ENCODE measurements at places on chromosomes 11 and 22.

DNA sequence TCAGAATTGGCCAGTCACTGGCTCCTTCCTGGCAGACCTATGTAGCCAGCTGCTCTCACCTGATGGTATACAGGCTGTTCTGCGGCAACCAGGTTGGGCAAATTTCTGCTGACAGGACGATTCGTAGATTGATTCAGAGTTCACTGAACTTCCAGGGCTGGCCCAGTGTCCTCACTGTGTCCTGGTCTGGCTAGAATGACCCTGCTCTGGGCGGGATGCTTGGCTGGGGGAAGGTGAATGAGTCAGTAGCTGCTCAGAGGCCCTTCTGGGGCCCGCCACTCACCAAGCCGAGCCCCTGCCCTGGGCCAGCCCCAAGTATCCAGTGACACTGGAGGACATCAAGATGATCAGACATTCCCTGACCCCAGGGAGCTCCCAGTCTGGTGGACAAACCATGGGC, 62.9 kb upstream of the WNT11 start:
- no peak for DNase-seq

DNA sequence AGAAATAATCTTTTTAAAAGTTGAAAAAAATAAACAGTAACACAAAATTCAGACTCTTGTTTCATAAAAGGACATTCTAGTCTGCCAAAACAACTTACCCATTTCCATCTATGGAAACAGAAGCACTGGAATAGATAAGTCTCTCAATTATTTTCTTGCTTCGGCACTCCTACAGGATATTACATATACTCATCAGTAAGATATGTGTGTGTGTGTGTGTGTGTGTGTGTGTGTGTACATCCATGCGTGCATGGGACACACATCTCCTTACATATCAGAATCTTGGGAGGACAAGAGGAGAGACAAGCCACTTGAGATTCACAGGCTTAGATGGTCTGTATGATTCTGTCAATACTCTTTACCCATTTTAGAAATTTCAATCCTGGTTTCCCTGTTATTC, 144.6 kb downstream of the ATG16L2 start:
- peak; percentile 61 for DNase-seq

- no peak for DNase-seq
Measured at GRCh38 chr11:75056814-75057213, 39.9 kb downstream of the OR2AT4 start.

DNA sequence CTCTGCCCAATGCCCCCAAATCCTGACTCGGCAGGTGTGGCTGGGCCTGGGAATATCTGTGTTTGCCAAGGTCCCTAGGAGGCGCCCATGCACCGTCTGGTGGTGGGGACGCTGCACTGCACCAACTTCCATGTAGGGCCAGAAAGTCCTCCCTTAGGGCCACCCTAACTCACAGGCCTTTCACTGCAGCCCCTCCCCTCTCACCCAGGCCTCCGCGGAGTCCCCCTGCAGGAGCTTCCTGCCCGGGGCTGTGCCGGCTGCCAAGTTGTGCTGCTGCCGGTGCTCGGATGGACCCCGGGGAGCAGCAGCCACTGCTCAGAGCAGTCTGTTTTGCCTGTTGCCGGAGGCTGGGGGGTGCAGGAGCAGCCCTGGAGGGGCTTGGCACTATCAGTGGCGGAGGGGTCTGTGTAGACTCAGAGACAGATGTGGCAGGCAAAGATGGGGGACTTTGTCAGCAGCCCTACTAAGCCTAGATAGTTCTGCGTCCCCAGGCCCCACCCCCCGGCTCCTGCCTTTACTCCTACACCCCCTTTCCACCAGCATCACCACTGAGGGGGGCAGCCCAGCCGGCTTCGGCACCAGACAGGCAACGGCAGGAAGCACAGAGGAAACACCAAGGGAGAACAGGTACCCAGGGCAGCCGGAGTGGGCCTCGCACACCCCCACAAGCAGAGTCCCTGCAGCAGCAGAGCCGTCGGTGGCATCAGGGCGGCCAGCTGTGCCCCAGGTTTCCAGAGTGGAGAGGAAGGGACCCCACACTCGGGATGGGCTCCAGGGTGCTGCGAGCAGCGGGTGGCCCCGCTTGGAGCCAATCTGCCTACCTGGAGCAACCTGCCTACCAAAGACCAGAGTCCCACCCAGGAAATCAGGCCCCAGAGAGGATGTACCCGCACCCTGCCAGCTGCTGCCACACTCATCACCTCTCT, 124.3 kb downstream of the TRIM29 start:
- peak; percentile 19 for DNase-seq

DNA sequence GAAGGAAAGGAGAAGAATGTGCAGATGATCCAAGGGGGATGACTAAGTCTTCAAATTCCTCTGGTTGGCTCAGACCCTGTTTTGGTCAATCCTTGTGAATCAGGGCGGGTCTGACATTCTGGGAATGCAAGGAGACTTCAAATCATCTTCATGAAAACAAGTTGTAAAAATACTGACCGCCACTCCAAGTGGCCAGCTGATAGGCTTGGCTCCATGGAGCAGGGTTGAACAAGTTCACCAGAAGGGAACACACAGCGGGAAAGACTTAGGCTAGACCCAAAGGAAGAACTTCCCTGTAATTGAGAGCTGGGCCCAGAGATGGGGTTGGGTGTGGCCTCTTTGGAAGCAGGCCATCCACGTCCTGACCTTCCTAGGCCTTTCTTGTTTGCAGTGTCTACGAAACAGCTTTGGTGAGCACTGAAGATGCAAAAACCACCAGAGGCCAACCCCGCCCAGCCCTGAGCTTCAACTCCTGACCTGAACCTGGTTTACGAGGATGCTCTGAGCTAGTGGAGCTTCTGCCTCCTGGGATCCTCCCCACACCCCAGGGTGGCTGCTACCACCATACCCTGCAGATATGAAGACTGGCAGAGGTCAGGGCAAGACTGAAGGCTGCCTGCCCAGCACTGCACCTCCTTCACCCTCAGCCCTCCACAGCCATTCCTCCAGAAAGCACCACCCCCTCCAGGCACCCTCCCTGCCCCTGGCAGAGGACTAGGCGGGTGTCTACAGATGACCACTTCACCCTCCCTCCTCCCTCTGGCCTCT, 26.1 kb downstream of the GDPD5 start:
- peak; percentile 97 for DNase-seq

- DNase-seq = peak; percentile 44
Measured at GRCh38 chr11:6568191-6568918, 35.1 kb downstream of the RRP8 start.

- DNase-seq = peak; percentile 72
Measured at GRCh38 chr11:8567602-8568198, 26.3 kb downstream of the STK33 start.

DNA sequence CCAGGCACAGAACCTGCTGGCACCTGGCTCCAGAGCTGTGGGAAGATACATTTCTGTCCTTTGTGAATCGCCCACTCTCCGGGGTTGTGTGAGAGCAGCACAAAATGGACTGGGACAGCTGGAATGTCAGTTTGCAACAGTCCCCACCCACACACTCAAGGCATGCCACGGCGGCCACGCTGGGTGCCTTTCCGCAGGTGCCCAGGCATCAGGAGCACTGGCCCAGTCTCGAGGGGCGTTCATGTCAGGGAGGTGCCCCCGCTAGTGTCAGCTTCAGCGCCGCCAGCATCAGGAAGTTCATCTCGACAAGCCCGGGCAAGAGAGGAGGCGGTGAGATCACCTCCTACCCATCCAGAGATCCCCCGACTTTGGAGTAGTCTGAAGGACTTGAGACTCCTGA, 2.1 kb downstream of the TP53AIP1 start:
- no peak for DNase-seq

DNA sequence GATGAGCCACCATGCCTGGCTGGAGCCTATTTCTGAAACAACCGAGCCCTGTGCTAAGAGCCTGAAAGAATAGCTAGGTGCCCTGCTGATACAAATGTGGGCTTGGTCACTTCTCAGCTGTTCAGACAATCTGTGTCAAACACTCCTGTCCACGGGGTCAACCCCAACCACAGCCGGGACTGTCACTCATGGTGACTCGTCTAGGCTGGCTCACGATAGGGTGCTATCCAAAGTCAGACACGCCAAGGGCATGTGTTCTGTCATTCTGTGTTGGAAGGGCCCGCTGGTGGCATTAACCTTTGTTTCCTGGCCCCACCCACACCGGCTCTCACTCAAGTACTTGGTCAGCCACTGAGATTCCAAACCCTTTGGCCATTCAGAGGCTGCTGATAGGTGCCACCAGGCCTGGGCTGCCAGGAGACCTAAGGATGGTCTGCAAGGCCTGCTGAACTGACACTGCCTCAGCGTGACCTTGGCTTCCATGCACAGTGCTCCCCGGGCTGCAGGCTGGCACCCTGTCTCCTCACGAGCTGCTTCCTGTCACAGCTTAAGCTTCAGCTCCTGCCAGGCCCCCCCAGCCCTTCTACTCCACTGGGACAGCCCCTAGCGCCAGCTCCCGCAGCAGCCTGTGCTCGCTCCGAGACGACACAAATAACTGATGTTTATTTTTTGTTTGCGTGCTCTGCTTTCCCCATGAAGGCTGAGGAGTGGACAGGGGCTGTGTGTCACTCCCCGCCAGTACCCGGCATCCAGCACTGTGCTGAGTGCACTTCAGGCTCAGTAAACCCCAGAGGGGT, 14.2 kb upstream of the CDC42BPG start:
- DNase-seq = no peak

- DNase-seq = no peak
Measured at GRCh38 chr22:18966748-18967147, 30.7 kb upstream of the PRODH start.

DNA sequence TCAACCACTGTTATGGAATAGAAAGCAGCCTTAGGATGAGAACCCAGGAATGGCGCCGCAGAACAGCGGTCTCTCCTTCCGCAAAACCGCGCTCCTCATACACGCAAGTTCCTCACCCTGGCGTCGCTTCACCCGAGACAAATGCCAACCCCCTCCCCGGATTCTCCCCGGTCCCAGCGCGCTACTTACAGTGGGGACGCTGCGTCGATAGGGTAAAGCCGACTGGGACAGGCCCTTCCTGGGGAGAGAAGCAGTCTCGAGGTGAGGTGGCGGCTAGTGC, 287 bp downstream of the RPS13 start:
- no peak for DNase-seq

DNA sequence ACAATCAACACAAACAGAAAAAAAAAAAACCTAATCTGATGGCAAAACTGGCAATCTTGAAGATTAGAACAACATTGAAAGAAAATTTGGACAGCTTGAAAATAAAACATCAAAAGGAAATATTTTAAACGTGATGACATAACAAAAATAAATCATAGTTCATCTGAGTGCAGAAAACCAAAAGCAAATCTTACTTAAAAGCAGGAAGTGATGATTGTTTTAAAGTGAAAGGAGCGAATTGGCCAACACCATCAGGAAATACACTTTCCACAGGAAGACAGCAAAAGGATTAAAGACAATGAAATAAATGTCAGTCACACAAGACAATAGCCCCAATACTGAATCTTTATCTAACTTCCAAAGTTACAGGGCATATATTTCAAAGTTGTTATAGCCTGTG, 696.5 kb upstream of the CHORDC1 start:
- no peak for DNase-seq

GRCh38 chr11:1481861-1482441, 4.6 kb downstream of the MOB2 start:
- DNase-seq = no peak

DNA sequence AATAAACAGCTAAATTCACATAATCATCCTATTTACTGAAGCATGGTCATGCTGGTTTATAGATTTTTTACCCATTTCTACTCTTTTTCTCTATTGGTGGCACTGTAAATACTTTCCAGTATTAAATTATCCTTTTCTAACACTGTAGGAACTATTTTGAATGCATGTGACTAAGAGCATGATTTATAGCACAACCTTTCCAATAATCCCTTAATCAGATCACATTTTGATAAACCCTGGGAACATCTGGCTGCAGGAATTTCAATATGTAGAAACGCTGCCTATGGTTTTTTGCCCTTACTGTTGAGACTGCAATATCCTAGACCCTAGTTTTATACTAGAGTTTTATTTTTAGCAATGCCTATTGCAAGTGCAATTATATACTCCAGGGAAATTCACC, 10.7 kb downstream of the RAG1 start:
- DNase-seq = peak; percentile 21

DNA sequence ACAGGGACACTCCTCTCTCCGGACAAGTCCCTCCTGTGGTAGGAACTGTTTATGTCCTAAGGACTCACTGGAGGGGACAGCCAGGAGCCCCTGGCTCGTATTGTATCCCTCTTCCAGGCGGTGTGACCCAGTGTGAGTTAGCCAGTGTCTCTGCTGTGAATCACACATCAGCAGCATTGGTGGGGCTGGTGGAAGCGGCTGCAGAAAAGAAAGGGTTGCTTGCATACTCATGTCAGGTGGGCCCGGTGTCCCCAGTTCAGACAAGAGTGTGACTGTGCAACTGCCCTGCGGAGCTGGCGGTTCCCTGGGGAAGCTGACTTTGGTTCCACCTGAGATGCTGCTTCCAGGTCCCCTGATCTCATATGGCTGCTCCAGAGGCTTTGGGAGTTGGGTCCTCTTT, 99.4 kb downstream of the ZBTB16 start:
- DNase-seq = no peak
